Activated CD4-positive, alpha-beta memory T cell treated with anti-CD3 and anti-CD28 coated beads, Interleukin-2, amount 10 ng/mL, durations not matched to agents 7 days and 5 days (primary cell): ENCODE measurements at places on chromosomes 5 and 9. TPM values are rescaled to one million over a fixed set of nuclear protein-coding genes. Genes with fewer than 3 reads are reported as not detected.

DNA sequence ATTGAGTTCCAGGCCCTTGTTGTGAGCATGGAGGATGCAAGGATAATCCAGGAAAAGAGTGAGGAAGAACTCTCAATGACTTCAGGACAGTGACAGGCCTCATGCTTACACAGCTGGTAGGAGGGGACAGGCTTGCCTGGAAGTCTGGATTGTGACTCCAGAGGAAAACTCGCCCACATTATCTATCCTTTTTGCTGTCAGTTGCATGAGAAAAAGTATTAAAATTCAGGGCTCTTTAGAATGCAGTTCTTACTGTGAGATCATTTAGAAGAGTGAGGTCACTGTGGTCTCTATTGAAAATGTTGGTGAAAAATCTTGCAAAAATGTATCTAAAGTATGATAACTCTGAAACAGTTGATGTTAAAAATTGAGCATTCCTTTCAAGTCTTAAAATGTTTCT, 30.5 kb downstream of the NTRK2 start:
- no peak for DNase-seq

- no peak for DNase-seq
These were observed 2.7 kb downstream of the SHB start for GRCh38 chr9:38066197-38066913.

GRCh38 chr5:149940941-149941644, 3.5 kb downstream of the PDE6A start:
- DNase-seq, result no peak

DNA sequence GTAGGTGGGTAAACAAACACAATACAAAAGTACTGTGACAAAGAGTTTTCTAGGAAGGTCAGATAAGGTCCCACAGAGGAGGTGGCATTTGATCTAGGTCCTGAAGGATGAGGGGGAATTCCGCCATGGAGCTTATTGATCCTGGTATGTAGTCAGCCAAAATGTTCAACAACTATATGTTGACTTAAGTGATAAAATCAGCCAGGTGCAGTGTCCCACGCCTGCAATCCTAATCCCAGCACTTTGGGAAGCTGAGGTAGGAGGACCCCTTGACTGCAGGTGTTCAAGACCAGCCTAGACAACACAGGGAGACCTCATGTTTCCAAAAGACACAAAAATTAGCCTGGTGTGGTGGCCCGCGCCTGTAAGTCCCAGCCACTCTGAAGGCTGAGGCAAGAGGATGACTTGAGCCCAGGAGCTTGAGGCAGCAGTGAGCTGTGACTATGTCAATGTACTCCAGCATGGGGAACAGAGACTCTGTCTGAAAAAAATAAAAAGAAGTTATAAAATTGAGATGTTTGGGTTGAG, 46.4 kb upstream of the PLIN2 start:
- no peak for DNase-seq

DNA sequence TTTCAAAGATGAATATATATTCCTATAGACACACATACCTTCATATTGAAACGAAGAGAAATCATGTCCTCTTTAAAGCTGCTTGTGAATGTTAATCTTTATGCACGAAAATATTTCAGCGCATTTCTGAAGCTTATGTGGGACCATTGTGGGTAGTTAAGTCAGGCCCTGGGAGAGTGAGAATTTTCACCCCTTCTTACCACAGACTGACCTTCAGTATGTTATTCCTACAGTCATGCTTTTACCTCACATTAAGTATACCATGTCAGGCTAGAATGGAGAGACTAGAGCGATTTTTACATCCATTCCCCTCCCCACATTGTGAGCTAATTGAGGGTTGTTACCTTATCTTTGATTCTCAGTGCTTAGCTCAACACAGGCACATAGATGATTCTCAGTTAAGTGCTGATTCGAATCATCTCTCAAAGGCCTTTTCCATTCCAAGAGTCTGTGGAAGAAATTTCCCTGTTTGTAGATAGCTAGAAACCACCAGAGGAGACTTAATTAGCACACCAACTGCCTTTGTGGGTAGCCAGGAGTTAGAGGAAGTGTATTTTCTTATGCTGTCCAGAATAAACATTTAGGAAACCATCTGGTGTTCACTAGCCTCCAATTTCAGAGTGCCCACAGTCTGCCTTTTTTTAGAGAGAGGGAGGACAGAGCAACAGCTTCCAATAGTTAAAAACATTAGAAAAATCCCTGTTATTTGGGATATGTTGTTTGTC, 110.5 kb downstream of the MEGF10 start:
- no peak for DNase-seq

- DNase-seq, result no peak
These were observed 137.9 kb downstream of the TMEM38B start for GRCh38 chr9:105832096-105832710.

GRCh38 chr5:135738564-135738875, 95.9 kb upstream of the SLC25A48 start:
- DNase-seq, result no peak

DNA sequence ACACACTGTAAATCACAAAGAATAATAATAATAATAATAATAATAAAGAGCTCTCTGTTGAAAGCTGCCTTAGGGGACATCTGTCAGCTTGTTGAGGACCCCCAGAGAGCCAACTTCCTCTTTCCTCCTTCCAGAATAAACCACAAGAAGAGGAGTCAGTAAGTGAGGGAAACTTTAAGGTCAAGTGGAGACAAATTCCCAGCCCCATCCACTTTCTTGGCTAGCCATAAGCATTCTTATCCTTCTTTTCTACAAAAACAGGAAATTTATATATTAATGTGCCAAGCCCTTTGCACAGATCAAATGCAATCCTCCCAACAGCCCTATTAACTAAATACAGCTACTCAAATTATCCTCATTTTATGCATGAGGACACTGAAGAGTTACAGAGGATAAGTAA, 9.4 kb upstream of the C5orf58 start:
- DNase-seq, result no peak

DNA sequence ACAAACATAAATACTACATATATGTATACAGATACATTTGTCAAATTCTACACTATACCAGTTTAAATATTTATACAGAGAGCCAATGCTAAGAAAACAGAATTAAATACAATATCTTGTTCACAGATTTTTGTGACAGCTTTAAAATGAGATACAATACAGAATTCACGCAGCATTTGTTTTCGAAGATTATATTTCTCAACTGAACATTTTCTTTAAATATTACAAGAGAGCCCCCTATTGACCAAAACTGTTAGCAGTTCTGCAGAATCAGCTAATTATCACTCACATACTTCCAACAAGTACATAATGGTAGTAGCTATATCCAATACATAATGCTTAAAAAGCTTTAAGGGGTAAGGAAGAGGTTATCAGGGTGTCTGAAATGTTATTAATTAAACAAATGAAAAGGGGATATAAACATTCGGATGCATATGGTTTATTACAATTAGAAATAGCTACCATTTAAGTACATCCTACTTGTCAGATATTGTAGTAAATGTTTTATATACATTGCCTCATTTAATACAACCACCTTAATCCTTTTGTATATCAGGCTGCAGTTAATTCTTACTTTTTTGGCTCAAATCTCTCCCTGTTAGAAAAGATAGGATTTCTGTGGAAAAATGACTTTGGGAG, 31.7 kb downstream of the ZDHHC21 start:
- no peak for DNase-seq

DNA sequence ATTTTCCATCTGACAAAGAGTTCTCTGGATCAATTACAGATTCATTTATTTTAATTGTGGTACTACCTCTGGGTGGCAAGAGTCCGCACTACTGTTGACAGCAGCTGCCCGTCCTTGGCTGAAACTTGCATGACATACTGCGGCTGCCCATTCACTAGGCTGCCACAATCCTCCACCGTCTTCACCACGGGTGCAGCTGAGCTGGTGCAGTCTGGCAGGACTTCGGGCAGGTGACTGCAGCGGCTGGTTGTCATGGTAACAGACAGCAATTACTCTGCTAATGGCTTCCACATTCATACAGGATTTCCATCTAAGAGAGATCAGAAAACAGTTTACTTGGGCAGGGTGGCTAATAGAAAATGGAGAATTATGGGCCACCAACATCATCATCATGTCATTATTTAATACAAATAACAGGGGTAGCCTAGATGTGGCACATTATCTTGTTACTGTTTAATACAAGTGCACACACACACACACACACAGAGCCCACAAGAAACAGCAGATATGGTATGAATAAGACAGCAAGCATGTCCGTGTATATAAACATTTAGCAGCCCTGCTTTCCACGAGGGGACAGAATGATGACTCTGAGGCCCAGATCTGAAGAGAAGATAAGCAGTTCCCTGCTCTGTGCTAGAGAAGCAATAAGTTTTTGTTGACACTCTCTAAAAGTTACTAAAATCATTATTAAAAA, 112.3 kb downstream of the MARCHF3 start:
- DNase-seq, result no peak

DNA sequence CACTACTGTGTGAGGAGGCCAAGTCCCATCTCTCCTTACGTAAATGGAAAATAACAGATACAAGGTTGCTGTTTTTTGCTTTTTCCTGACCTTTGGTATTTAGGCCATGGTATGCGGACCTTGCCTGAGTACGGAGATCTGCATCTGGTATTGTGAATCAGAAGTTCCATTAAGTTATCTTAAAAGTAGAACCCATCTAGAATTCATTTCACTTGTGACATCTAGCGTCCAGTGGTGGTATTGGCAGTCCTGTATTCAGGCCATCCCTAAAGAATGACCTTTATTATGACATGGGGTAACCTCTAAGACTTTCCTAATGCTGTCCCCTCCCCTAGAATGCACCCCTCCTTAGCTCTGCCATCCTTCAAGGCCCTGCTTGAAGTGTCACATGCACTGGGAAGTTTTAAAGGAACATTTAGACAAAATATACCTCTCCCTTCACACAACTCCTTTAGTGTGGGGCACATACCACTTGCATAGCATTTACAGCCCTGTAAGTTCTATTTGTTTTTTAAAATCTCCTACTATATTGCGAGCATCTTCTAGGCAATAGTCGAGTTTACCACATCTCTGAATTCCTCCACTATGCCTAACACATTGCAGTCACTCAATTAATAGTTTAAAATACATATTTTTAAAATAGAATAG, 1.9 kb upstream of the SPDL1 start:
- DNase-seq, result peak; percentile 67

- DNase-seq, result no peak
These were observed 16.3 kb downstream of the FSTL4 start for GRCh38 chr5:133596049-133596448.

- no peak for DNase-seq
These were observed 11.2 kb downstream of the FAM240B start for GRCh38 chr9:38708759-38709158.

DNA sequence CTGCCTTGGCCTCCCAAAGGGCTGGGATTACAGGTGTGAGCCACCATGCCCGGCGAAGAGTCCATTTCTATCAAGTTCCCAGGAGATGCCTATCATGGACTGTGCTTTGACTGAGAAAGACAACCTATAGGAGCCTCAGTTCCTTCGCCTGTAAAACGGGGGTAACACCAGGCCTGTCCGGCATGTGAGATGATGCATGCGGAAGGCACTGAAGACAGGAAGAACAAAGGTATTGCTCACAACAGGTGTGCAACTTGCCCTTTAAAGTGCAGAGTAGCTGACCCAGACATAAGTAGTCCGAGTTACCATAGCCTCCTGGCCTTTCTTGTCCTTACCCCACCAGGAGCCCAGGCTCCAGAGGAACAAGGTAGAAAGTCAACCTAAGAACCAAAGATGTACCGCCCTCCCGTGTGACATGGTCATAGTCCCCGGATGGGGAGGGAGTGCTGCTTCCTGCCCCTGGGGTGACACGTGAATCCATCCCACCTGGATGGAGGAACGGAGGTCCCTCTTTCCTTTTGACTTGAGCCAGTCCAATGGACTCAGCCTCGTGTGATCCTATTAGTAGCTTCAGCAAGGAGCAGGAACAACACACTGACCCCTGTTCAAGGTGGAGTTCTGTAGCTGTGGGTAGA, 60.3 kb downstream of the HSPA4 start:
- DNase-seq, result no peak

DNA sequence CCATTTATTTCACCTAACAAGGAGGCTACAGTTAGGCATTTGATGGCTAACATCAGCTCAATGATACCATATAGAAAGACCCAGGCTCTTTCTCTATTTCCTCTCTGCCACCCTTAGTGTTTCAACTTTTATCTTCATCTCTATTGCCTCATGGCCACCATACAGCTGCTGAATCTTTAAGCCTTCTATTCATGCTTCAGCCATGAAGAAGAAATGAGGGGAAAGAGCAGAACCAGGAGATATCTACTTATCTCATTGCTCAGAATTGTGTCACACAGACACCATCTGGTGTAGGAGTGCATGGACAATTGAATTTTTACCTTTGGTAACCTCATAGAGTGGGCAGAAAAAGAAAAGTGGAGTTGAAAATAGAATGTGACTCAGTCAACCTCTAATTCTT, 6.7 kb downstream of the GAPT start:
- DNase-seq, result no peak

DNA sequence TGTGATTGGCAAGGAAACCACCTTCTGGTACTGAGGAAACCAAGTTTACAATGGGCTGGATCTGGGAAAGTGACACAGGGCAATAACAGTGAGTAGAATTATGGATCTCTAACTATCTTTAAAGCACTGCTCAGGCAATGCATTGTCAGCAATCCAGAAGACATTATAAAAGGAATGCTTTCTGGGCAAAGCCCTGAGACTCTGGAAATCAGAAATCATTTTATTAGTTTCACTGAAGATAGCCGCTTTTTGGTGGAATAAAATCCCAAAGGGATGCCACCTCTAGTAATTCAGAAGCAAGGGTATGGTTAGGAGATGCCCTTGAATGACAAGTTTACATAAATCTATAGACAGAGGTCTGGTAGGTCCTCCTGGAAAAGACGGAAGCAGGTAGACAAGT, 211.1 kb downstream of the DMRT2 start:
- DNase-seq, result no peak

DNA sequence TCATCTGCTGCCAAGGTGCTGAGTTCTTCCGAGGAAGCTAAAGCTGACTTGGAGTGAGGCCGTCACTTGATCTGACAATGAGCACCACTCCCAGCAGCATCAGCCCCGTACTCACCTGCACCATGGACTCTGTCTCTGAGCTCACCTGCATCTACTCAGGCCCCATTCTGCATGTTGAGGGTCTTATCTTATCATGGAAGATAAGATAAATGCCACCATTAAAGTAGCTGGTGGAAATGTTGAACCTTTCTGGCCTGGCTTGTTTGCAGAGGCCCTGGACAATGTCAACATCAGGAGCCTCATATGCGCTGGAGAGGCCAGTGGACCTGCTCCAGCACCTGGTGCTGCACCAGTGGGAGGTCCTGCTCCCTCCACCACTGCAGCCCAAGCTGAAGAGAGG, 35.0 kb upstream of the HMGCS1 start:
- no peak for DNase-seq

Gene CYLC2
- total RNA-seq, result not detected

Gene KCTD16
- not detected for total RNA-seq

Gene IGFBPL1
- not detected for total RNA-seq

Gene PAX5
- total RNA-seq, result 0.15 TPM

Gene NMUR2
- total RNA-seq, result not detected

Gene SPOCK1
- 0.73 TPM for total RNA-seq

Gene LEAP2
- total RNA-seq, result 2.5 TPM

Gene SLC34A1
- total RNA-seq, result 1.4 TPM

Gene FST
- total RNA-seq, result not detected

Gene KCNT1
- 0.08 TPM for total RNA-seq

Gene SOWAHA
- total RNA-seq, result not detected

Gene SWI5
- 11.4 TPM for total RNA-seq

Gene EFNA5
- not detected for total RNA-seq

Gene EEIG1
- total RNA-seq, result 218 TPM

Gene ANKRD18A
- 3.4 TPM for total RNA-seq
